Activated effector memory CD4-positive, alpha-beta T cell treated with Interleukin-2 at 50 U/mL for 16 hours (primary cell): ENCODE measurements at places on chromosomes 11 and 22.

DNA sequence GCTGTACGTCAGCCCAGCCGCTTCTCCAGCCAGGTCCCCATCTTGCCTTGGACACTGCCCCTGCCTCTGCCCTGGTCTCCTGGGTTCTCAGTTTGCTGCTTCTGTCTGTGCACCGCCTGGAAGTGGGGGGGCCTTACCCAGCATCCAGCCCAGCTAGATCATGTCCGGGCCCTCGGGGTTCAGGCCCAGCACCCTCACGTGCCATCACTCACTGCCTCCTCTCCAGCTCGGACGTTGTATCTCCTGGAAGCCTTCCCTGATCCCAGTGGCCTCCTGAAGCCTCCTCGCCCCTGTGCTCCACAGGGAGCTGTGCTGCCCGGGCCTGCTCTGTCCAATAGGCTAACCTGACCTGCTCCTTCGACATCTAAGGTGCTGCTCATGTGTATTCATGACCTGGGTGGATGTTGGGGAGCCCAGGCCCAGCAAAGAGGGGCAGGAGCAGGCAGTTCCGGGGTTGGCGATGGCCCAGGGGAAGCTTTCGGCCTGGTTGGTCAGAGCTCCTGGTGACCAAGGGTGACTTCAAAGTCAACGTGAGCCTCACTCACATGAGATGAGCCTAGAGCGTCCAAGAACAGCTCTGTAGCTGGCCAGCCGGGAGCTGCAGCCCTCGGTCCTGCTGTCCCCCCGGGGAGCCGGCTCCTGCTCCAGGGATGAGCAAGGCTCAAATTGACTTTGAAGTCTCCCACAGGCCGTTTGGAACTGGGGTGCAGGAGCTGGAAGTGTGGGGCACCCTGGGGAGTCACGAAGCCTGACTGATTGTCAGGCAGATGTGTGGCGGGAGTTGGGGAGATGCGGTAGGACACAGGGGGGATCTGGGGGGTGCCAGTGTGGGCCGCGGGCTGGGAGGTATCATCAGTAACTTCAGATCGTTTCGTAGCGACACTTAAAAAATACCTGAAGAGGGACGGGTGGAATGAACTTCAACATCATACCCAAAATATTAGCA is 5.2 kb upstream of the ASCL2 start:
- no peak for DNase-seq

DNA sequence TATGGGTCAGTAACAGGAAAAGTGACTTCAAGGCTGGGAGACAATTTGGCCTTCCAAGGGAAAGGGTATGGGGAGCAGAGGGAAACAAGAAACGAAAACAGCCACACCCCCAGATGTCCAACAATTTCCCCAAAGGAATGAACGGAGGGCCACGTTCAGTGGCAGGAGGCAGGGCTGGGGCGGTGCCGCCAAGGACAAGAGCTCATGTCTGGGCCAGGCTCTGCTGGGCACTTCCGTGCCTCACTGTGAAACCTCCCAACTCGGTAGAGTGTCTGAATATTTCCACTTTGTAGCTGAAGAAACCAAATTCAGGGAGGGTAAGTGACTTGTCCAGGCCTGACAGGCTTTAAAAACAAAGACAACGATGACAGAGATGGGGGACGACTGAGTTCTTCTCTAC is 11.9 kb downstream of the IFT27 start:
- no peak for DNase-seq

DNA sequence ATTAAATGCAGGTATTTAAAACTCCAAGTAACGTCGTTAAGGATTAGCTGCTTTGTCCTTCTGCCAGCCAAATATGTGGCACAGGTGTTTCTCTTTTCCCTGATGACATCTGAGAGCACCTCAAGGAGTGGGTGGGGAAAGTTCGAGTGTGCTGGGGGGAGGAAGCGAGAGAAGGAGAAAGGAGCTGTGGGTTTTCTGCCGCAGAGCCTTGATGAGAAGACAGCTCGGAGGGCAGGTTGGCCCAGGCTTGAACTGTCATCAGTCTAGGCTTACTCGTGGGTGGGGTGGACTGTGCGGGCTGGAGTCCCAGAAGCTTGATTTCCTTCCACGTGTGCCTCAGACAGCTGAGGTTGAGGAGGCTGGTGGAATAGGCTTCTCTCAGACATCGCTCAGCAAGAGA is 15.2 kb upstream of the SORL1-AS1 start:
- peak; percentile 68 for DNase-seq

GRCh38 chr11:35424157-35424940 is 5.0 kb upstream of the SLC1A2 start:
- DNase-seq = no peak

DNA sequence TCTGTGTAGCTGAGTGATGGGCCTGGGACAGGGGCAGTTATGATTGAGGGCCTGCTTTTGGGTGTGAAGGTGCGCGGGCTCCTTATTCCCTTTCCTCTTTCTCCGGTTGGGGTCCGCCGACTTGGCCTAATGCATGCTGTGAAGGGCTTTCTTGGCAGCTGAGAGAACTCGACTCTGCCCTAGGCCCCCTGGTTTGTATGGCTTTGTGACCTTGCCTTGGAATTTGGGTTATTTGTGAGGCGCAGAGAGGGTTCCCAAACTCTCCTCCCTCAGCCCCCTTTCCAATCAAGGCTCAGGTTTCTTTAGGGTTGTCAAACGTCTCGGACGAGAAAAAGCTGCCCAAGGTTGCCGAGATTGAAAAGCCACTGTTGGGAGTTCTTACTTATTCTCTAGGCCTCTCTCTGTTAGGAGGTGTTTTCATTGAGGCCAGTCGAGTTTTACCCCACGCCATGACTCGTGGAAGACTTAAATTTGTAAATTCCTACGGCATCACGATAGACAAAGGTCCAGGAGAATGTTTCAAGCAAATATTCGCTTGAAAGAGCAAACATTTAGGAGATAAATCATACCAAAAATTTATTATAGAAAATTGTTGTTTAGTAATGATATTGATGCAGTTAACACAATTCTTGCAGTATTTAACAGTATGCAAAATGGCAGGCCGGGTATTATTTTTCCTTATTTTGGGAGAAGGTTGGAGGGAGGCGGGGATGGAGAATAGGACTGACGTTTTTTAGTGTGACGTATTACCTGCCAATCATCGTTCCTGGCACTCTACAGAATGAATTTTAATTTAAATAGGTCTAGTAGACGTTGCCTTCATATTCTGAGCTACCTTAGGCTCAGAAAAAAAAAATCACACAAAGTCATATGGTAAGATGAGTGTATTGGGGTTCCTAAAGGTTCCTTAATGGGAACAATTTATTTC is 689 bp downstream of the PDHX start:
- DNase-seq = no peak

- DNase-seq = peak; percentile 61
These were observed at the start of gene CD3D for GRCh38 chr11:118342503-118343161. CD3D (minus strand) TSS chr11:118342705; CDS start chr11:118342607, 98 bp downstream.

- no peak for DNase-seq
These were observed 71.9 kb downstream of the ARHGAP8 start for GRCh38 chr22:44824271-44824670.

GRCh38 chr11:5476186-5476819 is 12.2 kb upstream of the OR52D1 start:
- DNase-seq = no peak

DNA sequence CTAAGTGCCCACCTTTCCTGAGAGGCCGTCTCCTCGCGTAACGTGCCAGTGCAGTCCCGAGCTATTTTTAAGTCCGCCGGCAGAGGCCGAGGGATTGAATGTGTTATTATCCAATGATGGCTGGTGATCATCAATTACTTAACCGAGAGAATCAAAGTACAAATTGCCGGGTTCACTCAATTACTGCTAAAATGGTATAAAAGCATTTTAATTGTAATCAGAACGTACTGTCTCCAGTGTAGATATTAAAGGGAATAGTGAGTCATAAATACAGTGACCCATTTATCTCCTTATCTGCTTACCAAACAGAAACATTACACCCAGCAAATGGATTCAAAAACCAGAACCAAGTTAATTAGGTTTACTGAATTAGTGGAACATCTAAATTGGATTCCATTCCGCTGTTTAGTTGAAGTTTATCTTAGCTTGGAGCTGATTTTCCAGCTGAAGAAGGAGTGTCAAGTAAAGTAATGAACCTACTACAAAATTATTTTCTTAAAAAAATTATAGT is 334.9 kb downstream of the BRD1 start:
- no peak for DNase-seq

DNA sequence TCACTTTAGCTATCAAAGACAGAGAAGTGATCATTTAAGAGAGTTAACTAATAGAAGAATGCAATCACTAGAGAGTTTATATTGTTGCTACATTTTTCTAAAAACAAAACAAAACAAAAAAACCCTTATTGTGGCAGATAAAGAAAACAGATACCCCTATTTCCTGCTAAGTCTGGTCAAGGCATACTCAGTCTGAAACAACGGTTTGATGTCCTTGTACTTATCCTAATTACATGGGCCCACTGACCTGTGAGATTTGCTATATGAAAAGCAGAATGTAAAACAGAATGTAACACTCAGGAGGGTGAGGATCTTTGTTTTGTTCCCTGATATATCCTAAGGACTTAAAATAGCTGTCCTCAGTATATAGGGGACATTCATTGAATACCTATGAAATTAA is 24.6 kb downstream of the MAML2 start:
- no peak for DNase-seq

GRCh38 chr11:67605231-67606011 is 1.3 kb upstream of the NDUFV1 start:
- no peak for DNase-seq

- DNase-seq = no peak
These were observed 10.5 kb upstream of the JHY start for GRCh38 chr11:122872046-122872445.

DNA sequence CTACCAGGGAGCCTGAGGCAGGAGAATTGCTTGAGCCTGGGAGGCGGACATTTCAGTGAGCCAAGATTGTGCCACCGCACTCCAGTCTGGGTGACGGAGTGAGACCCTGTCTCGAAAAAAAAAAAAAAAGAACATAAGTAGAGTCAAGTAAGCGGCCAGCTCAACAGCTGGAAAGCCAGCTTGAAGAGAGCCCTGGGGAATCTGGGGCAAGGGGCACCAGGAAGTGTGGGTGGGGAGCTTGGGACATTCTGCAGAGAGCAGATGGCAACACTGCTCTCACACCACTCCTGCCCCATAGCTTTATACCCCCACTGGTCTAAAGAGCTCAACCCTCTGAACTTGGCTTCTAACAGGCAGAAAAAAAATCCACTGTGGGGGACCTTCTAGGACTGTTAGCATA is 505.6 kb downstream of the BUD13 start:
- no peak for DNase-seq

DNA sequence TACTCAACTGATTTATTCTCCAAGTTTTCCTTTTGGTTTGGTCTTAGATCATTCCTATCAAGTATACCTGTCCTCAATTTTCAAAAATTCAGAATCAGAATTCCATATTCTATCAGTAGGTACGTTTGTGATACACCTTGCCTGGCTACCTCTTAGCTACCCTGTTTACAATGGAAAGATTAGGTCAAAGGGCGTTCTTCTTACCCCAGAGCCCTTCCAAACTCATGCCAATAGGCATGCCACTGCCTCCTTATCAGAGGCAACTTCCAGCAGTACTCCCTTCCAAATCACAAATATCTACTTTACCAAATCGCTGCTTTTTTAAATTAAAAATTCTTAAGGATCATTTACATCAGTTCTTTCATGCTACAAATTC is 1.0 kb downstream of the PATL1 start:
- DNase-seq = no peak

DNA sequence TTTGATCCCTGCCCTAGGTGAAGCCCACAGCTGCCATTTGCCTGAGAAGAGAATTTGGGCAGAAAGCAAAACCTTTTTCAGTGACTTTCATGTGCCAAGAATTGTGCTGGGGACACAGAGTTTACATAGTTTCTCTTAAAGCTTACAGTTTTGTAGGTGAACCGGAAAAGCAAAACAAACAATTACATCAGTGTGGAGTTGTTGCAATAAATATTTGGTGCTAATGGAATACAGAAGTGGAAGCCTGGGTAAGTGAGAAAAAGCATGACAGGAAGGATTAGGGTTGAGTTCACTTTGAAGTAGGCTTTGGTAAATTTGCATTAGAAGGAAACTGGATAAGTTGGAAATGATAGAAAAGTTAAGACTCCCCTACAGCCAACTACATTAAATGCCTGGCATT is 82.7 kb downstream of the RASSF10 start:
- DNase-seq = no peak

DNA sequence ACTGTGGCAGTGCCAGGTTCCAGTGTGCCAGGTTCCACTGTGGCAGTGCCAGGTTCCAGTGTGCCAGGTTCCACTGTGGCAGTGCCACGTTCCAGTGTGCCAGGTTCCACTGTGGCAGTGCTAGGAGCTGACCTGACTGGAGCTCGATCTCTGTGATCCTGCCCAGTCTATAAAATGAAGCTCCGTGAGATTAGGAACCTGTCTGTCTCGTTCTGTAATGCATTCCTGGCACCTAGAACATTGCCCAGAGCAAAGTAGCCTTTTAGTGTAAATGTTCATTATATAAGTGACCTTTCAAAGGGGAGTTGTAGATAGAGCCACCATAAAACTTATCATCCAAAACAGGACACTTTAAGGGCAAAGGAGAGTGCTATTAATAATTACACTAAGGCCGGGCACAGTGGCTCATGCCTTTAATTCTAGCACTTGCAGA is 36.0 kb downstream of the ART5 start:
- no peak for DNase-seq

GRCh38 chr11:68584097-68584496 is 100.2 kb upstream of the GAL start:
- DNase-seq = peak; percentile 18

GRCh38 chr22:23835484-23836144 is 3.2 kb downstream of the DERL3 start:
- DNase-seq = no peak

DNA sequence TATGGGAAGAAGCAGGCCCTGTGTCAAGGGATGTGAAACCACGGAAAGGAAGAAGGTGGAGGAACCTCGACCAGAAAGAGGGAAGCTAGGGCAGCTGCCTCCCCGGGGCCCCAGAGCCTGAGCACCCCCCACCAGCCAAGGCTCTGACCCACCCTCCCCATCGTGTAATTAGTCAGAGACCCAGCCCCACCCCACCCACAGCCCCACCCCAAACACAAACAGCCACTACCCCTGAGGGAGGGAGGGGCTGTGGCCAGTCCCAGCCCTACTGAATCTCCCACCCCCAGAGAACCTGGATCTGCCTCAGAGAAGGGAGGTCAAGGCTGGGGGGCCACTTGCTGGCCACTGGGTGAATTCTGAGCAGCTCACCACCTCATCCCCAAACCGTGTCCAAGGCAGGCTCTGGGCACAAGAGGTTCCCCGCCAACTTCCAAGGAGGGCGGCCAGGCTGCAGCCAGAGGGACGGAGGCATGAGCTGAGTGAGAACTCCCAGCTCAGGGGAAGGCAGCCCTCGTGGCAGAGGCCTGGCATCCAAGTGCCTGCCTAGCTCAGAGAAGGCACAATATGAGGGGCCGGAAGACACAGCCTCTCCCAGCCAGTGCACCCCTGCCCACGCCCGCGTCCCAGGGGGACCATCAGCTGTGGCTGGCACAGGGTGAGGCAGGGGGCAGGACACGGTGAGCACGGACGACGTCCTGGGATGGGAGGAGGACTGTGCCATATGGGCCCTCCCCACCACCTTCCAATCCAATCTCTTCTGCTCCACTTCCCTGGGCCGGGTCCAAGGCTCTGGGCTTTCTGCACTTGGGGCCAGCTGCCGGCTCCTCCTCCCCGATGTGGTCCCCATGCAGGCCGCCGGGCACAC is 2.7 kb downstream of the PLXNB2 start:
- DNase-seq = no peak
